ENCODE measurements at places on chromosomes 7 and 10.

GRCh38 chr7:134328900-134329299 is 12.2 kb upstream of the SLC35B4 start:
- DNase-seq, result no peak

- DNase-seq, result no peak
Measured at GRCh38 chr7:98514211-98515031, 102.7 kb upstream of the NPTX2 start.

GRCh38 chr10:86753638-86754434 is 2.6 kb upstream of the BMPR1A start:
- DNase-seq, result peak; percentile 59

- DNase-seq, result no peak
Measured at GRCh38 chr10:131513445-131513844, 201.9 kb upstream of the TCERG1L start.

GRCh38 chr10:118871244-118871865 is 116.6 kb upstream of the CACUL1 start:
- peak; percentile 60 for DNase-seq

DNA sequence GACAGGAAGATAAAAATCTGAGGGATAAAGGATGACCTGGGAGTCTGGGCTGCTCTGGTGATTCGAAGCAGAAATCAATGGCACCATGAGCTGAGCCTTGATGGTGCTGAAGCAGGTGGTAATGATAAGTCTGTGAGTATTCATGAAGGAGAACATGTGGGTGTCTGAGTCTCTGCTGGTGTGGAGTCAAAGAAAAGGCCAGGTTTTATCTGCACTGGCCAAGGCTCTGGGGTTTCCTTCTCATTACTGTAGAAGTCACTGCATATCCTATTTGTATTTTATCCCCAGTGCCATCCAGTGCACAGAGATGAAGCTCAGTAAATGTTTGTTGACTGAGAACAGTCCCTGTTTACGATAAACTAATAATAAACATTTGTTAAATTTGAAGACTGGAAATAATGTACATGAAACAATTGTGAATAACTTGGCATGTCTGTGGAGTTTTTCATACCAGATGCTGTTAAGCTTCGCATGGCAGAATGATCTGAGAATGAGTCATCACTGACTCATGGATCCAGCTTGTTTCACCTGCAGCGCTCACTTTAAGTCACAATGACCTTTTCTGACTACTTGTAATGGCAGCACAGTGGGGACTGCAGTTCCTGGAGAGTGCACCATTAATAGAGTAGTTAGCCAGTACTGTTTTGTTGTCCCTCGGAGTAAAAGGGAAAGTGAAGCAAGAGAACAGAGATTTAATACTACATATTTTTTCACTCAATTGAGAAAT is 538.5 kb downstream of the HTR7 start:
- peak; percentile 95 for DNase-seq

DNA sequence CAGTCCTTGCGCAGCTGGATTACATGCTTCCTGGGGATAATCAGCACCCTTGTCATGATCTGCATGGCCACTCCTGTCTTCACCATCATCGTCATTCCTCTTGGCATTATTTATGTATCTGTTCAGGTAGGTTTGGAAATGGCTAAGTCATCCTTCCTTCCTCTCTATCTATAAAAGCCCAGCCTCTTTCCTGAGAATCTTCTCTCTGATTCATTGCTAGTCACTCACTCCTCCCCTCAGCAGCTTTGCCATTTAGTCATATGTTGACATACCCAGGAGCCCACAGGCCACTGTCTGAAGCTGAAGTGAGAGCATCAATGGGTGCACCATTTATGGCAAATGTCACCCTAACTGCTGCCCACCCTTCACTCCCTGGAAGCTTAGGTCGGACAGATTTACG is 52.0 kb downstream of the ABCC2 start:
- DNase-seq, result peak; percentile 98

DNA sequence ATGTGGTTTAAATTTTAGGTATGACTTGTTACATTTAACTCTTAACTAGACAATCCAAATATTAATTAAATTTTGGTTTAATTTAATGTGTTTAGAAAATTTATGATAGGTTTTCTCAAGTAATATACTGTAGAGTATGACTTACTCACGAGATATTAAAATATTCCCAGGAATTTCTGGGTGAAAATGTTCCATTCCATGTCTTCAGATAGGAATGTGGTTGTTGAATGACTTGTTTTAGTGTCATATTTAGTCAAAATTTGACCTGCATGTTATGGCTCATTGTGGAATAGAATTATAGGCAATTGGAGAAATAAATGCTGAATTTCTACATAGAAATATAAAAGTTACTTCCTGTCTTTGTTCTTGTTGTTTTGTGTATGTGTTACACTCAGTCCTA is 46.7 kb downstream of the SHOC2 start:
- no peak for DNase-seq

DNA sequence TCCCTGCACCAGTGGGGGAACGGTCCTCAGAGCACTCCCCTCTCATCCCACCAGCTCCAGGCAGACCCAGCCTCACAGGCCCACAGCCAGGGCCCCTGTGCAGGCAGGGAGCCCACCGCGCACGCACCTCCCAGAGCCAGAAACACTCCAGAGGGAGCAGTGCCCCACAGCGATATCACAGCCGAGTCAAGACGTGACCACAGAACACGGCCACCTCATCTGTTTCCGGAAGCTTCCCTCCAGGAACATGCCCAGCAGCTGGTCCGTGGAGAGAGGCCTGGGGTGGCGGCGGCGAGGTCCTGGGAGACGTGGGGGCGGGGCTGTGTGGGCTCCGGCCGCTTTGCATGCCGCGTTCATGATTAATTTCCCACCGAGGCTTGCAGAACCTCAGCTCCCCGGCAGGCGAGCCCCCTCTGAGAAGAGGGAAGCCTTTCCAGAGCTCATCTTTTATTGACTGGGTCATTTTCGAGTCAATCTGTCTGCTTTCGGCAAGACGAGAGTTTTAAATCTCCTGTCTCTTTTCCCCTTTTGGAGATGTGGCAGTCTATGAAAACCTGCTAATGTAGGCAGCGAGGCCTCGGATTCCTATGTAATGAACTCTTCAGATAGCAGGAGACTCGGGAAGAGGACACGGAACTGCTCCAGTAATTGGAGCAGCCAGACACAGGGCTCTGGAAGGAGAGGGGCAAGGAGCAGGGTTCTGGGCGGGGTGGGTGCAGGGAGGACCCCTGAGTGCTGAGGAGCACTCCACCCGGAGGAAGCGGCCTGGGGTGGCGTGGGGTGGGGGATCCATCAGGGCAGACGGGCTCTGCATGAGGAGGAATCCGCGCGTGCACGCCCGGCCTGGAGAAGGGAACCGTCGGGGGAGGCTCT is 242.8 kb downstream of the ELFN1 start:
- DNase-seq, result no peak

GRCh38 chr7:158236400-158236799 is 351.2 kb downstream of the PTPRN2 start:
- no peak for DNase-seq

DNA sequence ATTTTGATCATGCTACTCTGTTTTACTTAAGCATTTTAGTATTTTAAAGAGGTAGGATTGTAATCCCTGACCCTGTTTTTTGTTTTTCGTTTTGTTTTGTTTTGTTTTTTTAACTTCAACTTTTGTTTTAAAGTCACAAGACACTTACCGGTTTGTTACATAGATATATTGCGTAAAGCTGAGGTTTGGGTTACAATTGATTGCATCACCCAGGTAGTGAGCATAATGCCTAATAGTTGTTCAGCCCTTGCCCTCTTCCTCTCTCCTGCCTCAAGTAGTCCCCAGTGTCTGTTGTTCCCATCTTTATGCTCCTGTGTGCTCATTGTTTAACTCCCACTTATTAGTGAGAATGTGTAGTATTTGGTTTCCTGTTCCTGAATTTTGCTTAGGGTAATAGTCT is 93.1 kb upstream of the TEX47 start:
- DNase-seq, result peak; percentile 50

- peak; percentile 88 for DNase-seq
Measured at GRCh38 chr10:125149036-125149679, 11.2 kb downstream of the CTBP2 start.

- DNase-seq, result peak; percentile 59
Measured at GRCh38 chr7:108002726-108003598, at the start of gene LAMB1. LAMB1 (minus strand) TSS chr7:108003161; CDS start chr7:108002885, 276 bp downstream.

DNA sequence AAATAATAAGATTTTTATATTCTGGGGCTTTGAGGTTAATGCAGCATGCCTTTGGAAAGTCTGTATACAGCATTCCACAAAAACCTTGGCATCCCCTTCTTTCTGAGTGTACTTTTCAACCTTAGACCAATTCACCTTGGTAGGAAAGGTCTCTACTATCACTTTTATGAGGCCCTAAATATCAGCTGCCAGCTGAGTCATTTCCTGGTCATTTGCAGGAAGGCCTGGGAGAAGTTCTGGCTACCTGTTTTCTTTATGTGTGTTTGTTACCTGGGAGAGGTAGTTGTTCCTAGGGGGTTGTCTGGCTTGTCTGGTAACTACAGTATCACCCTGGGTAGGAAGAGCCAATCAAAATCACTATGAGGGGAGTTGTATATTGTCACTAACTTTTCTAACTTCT is 4.1 kb downstream of the SPAM1 start:
- DNase-seq, result peak; percentile 67

GRCh38 chr10:131073469-131074035 is 238.0 kb downstream of the TCERG1L start:
- DNase-seq, result no peak

GRCh38 chr7:1922071-1922869 is 252.2 kb downstream of the ELFN1 start:
- peak; percentile 30 for DNase-seq

GRCh38 chr7:11726001-11726793 is 105.8 kb downstream of the THSD7A start:
- DNase-seq, result peak; percentile 78

- no peak for DNase-seq
Measured at GRCh38 chr10:82888809-82889455, 1013.9 kb downstream of the NRG3 start.

GRCh38 chr7:6273917-6274630 is 1.6 kb upstream of the CYTH3 start:
- DNase-seq, result no peak

GRCh38 chr7:54932818-54933543 is 85.8 kb upstream of the EGFR start:
- DNase-seq, result peak; percentile 69

DNA sequence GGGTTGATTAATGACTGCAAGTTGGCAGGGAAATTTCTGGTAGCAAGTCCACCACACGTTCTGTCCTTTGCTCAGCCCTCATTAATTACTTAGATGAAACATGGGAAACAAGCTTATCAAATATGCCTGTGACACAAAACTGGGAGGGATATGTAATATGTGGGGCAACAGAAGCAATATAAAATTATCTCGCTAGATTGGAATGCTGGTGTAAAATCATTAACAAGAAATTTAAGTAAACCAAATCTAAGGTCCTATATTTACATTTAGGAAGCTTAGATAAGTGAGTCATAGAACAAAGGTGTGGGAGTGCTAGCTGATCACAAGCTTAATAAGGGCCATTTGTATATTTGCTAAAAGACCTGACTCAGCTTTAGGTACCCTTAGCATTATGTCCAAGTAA is 23.5 kb downstream of the TRPV5 start:
- peak; percentile 2 for DNase-seq

DNA sequence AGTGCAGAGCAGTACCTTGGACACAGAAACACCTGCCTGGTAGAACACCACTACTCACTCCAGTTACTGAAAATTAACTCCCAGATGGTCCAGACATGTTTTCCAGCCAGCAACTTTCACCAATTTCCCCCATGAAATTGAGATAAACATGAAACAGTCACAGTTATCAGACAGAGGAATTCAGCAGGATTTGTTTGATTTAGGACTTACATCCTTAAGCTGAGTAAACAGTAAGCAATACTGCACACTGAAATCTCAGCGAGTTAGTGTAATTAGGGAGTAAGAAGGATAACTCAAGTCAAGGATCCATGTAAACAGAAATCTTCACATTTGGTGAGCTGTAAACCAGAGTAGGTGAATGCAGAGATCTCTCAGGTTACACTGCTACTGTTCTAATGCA is 353.5 kb downstream of the ELMO1 start:
- DNase-seq, result peak; percentile 6

- no peak for DNase-seq
Measured at GRCh38 chr10:52965509-52965908, 192.9 kb upstream of the MBL2 start.

- no peak for DNase-seq
Measured at GRCh38 chr7:94133460-94133859, 129.3 kb upstream of the BET1 start.

GRCh38 chr7:25594122-25594521 is 365.8 kb upstream of the NPVF start:
- DNase-seq, result no peak

GRCh38 chr7:74149603-74150002 is 24.6 kb upstream of the EIF4H start:
- DNase-seq, result no peak

DNA sequence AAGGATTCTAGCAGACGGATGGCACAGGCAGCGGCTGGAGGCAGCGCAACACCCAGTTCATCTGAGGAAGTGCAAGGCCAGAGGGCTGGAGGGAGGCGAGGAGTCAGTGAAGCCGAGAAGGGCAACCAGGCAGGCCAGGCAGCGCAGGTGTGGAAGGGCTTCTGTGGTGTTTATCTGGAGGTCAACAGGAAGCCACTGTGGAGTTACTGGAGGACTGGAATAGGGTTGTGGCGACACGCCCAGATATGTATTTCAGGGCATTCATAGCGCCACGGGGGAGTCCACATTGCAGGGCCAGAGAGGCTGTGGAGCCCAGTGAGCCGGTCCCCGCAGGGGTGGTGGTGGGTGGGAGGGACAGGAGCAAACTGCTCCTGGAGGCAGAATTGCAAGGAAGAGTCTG is 150.6 kb downstream of the CDH23 start:
- no peak for DNase-seq

DNA sequence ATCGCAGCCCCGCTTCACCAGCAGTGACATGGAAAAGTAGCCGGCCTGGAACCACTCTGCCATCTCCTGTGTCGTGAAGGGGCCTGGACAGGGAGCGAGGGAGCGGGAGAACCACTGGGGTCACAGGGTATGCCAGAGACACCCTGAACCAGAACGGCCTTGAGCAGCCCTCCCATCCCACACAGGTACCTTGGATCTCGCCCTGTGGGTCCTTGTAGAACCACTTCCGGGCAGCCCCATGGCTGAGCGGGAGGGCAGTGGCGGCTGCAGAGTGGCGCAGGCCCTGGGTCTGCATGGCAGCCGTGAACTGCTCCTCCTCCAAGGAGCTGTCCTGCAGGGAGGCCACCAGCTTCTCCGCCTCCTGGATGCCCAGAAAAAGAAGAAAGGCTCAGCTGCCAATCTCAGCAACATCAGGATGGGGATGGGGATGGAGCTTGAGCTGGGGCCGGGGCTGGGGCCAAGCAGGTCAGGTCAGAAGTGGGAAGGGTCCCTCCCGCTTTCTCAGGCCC is 9.5 kb downstream of the GIGYF1 start:
- DNase-seq, result no peak

DNA sequence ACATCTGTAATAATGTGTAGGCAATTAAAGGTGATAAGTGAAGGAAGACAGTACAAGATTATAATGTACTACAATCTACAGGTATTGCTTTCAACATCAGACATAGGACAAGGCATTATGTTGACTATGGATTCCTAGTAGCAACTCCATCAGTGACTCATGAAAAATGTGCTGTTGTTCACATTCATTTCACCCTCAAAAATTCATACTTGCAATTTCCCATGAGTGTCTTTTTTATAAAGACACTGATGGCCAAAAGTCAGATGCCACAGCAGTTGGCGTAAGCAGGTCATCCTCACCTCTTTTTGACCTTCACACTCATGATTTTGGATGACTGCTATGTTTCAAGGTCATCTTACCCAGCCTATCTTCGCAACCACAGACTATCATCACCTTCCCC is 100.0 kb upstream of the AMPH start:
- DNase-seq, result peak; percentile 14

- DNase-seq, result peak; percentile 27
Measured at GRCh38 chr7:114086914-114087652, 168.3 kb upstream of the PPP1R3A start.
